ENCODE measurements at places on chromosomes 6 and 20.

DNA sequence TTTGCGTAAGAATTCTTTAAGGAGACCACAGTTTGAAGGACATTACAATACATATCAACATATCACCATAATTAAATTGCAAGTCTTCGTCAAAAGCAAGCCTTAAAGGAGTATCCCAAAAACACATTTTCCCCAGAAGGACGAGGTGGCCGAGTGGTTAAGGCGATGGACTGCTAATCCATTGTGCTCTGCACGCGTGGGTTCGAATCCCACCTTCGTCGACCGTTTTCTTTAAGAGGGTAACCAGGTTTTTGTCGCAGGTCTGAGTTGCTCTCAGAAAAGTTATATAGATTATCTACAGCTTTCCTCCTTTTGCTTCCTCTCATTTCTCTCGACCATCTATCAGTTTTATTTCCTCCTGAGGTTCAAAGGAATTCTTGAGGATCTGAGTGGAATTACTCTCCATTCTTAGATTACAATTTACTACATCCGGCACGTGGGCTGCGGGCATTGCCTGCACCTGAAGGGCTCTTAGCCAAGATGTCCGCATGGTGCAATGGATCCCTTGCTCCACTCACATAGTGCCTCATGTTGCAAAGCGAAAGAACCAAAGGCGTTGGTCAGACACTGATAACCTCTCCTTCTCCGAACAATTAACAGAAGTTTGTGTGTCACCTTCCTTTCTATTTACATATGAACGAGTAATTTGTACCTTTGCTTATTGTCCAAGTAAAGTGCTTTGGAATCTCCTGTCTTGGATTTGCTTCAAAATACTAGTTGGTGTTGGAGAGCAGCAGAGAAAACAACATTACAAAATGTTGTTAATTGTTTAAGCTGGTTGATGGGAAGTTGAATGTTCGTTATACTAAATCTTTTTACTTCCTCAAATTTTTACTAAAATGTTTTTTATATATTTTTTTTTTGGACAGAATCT, 14.0 kb downstream of the POM121L2 start:
- DNase-seq: no peak

DNA sequence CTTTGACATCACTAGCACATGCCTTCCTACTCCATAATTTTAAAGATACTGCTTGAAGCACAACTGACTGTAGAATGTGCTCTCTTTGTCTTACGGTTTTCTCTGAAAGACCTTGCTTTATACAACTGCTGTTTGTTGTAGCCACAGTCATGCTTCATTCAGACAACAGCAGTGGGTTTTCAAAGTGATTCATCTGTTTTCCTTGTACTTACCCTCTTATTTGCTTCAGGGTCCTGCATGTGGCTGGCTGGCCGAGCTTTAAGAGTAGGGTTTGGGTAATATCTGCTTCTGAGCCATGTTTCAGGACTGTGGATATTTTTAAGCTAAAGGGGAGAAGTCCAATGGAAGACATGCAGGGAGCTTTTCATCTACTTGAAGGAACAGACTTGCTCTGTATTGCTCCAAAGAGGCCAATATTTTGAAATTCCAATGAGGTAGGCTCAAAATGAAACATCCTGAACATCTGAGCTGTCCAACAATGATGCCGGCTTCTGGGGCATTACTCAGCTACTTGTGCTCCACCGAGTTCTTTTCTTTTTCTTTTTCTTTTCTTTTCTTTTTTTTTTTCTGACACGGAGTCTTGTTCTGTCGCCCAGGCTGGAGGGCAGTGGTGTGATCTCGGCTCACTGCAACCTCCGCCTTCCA, 160.2 kb upstream of the SGK1 start:
- DNase-seq: no peak

DNA sequence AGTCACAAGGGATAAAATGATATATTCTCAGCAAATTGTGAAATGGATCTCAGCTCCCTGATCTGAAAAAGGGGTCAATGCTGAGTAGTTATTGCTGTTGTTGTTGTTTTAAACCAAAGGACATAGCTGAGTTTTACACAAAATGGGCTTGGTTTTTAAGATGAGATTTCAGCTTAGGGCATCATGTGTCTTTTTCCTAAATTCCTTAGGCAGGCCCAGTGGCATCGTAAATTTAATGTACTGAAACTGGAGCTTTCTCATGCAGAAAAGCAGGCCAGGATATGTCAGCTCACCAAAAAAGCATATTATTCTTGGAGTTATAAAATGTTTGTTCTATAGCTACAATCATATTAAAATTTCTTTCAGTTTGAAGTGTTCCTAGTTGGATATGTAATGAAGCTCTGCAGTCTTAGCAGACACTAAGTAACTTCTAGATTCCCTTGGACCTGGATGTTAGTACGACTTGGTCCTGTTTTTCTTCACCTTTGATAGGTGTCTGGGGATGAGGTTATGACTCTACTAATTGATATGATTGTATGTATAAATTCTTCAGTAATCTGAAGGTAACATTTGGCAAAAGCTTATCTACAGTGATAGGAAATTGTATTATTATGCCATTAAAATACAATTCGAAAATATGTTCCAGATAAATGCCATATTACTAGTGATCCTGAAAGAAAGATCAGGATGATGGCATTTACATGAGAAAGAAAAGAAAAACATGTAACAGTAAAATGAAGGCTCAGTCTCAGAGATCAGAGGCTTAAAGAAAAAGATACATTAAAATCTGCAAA, 663.3 kb downstream of the RFPL4B start:
- no peak for DNase-seq

- no peak for DNase-seq
Measured at GRCh38 chr20:3798908-3799248, 2.8 kb downstream of the CDC25B start.

GRCh38 chr6:39140556-39141167, 25.7 kb upstream of the SAYSD1 start:
- no peak for DNase-seq

Measured in activated T-helper 1 cell treated with anti-CD3 and anti-CD28 coated beads, Interleukin-2, amount 50 U/mL, for 16 hours (primary cell).